ENCODE measurements at places on chromosomes 6 and 20.

DNA sequence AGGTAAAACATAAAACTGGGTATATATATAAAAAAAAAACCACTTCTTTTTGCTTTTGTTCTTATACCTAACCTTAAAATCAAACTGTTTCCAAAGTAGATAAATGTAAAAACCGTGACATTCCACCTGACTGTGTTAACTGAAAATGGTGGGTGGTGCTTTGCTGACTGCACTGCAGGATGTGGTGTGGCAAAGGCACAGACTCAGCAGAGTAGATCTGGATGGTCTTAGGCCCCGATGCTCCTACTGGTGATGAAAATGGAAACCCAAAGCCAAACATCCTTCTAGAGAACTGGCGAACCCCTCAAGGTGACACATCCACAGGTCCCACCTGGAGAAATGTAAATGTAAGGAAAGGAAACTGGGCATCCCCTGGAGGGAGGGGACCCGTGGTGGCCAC, 8.9 kb downstream of the TGIF2 start:
- no peak for DNase-seq

GRCh38 chr6:32252331-32253009, 28.6 kb upstream of the NOTCH4 start:
- DNase-seq = peak; percentile 8

- no peak for DNase-seq
Measured at GRCh38 chr6:106005013-106005412, 81.1 kb upstream of the PRDM1 start.

DNA sequence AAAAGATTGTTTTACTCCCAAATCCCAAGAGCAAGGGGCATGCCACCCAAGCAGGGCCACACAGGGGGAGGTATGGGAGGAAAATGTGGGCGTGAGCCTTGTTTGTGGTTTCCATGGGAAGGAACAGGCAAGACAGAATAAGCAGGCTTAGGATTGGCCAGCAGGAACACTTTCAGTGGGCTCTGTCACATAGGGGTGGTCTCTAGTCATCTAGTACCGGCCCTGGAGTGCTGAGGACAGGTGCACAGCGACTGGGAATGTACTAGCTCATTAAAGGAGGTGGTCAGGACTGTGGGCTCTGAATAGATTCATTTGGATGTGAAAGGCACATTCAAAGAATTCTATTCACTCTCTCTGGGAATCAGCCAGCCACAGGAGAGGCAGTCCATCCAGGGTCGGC, 175.6 kb downstream of the TBC1D7 start:
- no peak for DNase-seq

GRCh38 chr6:17907406-17908229, 79.8 kb downstream of the KIF13A start:
- DNase-seq = peak; percentile 98

DNA sequence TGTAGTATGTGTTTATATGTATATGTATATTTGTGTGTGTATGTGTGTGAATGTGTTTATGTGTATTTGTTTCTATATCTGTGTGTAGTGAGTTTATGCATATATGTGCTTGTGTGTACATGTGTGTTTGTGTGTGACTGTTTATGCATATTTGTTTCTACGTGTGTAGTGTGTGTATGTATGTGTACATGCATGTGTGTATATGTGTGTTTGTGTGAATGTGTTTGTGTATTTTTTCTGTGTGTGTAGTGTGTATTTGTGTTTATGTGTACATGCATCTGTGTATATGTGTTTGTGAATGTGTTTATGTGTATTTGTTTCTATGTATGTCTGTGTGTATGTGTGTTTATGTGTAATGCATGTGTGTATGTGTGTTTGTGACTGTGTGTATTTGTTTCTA, 12.1 kb upstream of the SMOC2 start:
- DNase-seq = no peak

DNA sequence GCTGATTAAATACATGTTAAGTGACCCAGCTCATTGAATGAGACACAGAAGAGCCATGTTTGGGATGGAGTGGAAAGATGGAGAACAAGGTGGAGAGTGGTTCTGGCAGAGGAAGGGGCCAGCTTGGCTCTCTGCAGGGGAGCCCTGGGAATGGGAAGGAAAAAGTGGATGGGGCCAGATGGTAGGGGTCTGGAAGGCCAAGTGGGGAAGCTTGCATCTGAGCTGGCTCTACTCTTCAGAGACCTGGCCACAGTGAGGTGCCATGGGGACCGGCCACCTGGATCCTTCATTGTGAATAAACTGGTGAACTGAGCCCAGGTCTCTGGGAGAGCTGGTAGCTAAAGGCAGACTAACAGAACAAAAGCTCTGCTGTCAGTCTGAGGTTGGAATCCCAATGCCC, 48.9 kb upstream of the SIRPA start:
- DNase-seq = no peak

- DNase-seq = no peak
Measured at GRCh38 chr6:106417572-106418147, 57.1 kb downstream of the CRYBG1 start.

DNA sequence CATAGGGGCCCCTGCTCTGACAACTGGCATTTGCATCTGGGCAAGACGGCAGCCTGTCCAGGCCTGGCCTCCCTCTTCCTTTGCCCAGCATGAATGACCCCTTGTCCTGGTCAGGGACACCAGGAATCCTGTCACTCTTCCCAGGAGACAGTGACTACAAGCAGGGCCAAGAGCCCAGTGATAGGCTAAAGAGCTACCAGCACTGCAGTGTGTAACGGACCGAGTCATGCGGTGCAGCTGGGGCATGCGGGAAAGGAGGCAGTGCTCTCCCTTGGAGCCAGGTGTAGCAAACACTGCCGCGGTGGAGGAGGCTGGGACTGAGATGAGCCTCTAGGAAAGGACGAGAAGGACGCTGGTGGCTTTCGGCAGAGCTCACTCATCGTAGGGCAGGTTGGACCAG, 38.7 kb upstream of the DSP start:
- DNase-seq = no peak

GRCh38 chr6:116447496-116448011, 13.6 kb upstream of the CALHM6 start:
- DNase-seq = peak; percentile 69

- DNase-seq = no peak
Measured at GRCh38 chr6:133544419-133544818, 303.3 kb downstream of the EYA4 start.

GRCh38 chr6:37311741-37312473, 41.9 kb upstream of the RNF8 start:
- DNase-seq = no peak

DNA sequence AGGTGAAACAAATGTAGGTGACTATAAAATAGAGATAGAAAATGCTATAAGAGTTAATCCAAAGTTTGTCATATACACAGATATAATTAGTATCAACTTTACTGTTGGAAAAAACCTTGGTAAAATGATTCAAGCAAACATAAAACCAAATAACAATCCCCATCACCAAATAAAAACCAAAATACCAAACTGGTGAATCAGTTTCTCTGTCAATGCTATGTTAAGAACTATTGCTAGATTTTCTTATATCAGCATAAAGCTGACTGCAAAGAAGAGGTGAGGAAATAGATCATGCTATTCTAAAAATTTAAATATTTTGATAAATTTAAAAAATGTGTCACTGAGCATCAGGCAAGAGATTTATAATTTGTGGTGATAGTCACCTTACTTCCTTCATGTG, 658.4 kb downstream of the PHF3 start:
- DNase-seq = no peak

DNA sequence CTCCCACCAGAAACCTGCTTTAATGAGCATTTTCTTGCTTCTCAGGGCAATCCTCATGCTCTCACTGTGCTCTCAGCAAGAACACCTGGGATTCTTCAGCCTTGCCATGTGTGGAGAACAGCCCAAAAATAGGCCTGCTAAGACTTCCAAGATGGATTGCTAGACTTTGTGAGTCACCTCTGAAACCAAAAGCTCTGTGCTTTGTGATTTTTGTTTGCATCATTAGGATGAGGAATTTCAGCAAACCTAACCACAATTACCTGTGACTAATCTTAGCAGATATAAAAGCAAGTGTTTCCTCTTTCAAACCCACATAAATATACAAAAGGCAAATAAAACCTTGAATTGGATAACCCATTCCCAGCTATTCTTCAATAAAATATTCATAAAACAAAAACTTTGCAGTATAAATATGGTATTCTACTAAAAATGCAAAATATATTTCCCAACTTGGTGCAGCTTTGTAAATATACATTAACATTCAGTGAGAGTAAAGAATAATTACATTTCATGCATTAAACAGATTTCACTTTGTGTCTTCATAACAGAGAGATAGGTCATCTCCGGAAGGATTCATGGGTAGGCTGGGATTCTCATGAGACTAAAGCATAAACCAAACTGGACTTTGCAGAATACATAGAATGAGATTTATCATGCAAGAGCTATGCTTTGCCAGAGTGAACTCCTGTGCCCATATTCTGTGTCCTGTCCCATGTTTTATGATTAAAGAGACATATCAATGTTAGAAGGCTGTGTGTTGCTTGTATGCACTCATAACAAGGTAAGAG, 33.5 kb downstream of the TPBG start:
- DNase-seq = no peak

DNA sequence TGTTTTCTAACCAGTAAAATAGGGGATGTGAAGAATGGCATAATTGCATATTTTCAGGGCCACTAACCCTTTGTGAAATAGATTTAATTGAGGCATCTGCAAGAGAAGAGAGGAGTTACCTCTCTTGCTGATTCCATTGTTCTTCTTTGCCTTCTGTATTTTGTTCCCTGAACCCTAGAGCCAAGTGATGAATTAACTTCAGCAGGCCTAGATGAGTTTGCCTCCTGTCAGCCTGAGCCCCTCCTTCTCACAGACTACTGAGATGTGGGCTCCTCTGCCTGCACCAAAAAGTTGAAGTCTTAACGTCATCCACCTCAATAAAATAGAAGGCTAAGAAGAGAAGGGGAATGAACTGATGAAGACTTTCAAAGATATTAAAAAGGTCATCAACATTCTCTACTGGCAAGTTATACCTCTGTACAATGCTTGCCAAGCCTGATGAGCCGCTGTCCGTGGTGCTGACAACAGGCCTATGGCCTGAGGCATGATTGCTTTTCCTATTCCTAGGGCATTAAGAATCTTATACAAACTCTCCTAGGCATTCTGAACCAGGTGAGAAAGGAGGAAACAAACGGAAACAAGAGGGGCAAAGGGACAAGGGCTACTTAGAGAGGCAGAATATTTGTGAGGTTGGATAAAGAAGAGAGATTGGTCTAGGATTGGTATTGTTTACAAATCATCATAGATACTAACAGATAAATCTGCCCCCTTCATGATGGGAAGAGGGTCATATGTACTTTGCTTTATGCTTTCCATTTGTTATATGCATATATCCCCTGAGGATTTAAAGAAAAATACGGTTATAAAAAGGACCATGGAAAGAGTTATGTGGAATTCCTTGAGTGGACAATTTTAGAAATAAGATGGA, 46.8 kb downstream of the CD24 start:
- DNase-seq = no peak

- no peak for DNase-seq
Measured at GRCh38 chr20:12171923-12172524, 254.3 kb downstream of the BTBD3 start.

DNA sequence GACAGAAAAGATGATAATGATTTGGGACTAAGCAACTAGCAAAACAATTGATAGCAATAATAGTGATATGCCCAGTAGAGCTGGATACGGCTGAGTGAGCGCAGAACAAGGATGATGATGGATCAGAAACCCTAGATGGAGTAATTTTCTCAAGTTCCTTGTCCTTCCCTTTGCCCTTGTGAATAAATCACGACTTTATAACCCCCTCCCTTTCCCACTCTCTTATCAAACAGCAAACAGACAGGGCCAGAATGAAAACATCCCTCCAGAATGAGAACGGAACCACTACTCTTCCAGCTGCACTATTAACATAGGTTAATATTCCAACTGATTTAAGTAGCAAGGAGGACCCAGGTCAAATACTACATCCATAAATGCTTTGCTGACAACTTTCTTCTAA, 1.3 kb upstream of the MTFR2 start:
- DNase-seq = no peak

DNA sequence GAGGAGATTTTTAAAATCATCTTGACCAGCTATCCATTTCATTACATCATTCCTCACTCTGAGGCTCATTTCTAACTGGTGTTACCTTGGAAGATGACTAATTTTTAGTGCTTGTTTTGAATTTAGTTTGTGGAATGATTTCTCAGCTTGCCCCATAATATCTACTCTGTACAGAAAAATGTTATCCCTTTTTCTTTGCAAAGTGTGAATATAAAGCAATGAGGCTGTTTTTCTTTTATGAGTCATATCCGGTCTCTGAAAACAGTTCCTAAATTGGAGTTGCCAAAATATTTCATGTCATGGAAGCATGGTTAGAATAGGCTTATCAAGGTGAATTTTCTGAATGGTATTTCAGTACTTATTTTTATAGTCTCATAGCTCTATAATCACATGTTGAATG, 43.8 kb downstream of the FUT9 start:
- no peak for DNase-seq

DNA sequence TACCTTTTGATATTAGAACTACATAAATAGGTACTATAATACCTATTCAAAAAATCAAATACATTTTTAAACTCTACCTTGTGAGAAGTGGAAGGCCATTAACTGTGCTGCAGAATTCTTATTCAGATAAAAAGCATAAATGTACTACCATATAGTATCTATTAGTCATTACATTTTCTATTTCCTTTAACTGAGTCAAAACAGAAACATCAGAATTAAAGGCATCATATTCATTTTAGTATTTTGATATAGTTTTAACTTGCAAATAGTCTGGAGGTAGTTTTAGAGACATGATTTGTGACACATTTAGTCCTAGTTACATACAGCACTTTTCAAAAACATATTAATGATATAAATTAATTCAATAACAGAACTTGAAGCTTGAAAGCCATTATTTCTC, 39.9 kb upstream of the TAB2 start:
- no peak for DNase-seq

- peak; percentile 13 for DNase-seq
Measured at GRCh38 chr6:37279366-37280134, 21.6 kb upstream of the TMEM217 start.

GRCh38 chr6:12735786-12736185, 19.2 kb downstream of the PHACTR1 start:
- no peak for DNase-seq

DNA sequence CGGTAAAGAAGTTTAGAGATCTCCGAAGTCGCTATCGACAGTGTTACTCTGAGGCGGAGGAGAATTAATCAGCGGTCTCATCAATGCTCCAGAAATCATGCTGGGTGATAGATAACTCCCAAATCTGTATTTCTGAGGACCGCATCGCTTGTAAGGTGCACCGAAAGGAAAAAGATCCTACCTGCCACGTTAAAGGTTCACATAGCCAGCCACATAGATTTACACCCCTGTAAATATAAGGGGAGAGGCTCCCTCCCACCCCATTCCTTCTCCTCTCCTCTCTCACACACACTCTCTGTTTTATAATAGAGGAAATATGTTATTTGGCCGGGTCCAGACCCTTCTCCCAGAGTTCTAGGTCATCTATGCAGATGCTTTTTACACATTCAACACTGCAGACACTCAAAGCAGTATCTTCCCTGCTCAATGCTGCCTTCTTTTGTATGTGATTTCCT, 620 bp upstream of the DEK start:
- DNase-seq = no peak

- DNase-seq = no peak
Measured at GRCh38 chr6:160667639-160668481, 3.8 kb upstream of the LPA start.
